ENCODE measurements at places on chromosomes 12 and 14. TPM values are rescaled to one million over a fixed set of nuclear protein-coding genes. Genes with fewer than 3 reads are reported as not detected.

DNA sequence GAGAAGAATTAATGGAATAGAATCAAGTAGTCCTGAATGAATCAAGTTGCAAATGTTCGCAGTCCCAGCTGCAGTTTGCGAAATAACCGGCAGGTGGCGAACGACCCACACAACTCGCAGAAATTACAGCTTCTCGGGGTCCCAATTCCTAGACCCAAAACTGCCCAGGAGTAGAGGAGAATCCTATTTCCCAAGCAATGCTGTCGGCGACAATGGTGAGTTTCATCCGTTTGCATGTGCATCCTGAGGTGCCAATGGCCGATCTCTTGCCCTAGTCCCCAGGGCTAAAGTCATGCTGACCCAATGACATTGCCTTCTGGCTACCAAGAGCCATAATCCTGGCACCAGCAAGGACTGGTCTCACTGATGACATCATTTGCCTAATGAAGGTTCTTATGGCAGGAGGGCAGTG, 8.5 kb upstream of the ASCL1 start:
- peak; percentile 46 for DNase-seq
- H3K36me3 ChIP-seq = no peaks in the 10 kb centered on the region
- peaks cover 82% of the 10 kb centered on the region for H3K27me3 ChIP-seq
- H3K4me1 ChIP-seq = peaks cover 33% of the 10 kb centered on the region
- no peak overlapping the region for H3K27ac ChIP-seq
- H3K4me3 ChIP-seq = no peak overlapping the region

DNA sequence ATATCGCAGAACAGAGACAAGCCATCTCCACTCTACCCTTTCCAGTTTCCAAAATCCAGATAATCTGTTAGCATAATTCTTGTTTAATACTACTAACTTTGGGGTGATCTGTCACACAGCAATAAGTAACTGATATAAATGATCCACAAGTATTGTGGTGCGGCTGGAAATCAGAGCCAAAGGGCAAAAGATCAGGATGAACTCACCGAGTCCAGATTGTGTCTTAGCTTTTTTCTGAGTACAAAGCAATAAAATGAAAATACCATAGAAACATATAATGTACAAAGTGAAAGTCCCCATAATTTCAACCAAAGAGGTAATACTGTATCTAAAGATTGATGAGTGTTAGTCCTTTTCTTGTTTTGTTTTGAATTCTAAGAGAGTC, 17.4 kb downstream of the HECTD1 start:
- peaks cover 5% of the 10 kb centered on the region for H3K36me3 ChIP-seq
- no peak overlapping the region for H3K4me3 ChIP-seq
- H3K27me3 ChIP-seq = no peaks in the 10 kb centered on the region
- DNase-seq = no peak
- no peak overlapping the region for H3K27ac ChIP-seq

- H3K4me1 ChIP-seq = no peaks in the 10 kb centered on the region
- no peak overlapping the region for H3K4me3 ChIP-seq
- peak; percentile 29 for DNase-seq
These were observed 50.9 kb upstream of the VASH1 start for GRCh38 chr14:76710056-76711010.

DNA sequence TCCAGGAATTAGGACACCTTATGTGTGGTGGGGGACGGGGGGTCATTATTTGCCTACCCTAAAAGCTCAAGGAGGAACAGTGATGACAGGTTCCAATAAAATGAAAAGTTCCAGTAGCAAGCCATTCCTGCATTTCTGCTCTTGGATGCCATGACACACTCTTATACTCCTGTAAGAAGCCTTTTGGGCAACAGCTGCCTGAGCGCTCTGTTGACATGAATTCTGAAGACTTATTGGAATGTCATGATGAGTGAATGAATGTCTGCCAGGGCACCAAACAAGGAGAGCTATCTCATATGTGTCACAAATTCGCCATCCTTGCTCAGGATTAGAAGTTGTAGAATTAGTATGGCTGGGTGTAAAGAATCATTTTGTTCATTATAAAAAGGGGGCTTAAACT, 36.3 kb downstream of the PTGER2 start:
- no peak overlapping the region for H3K4me3 ChIP-seq
- peaks cover 58% of the 10 kb centered on the region for H3K4me1 ChIP-seq
- peaks cover 5% of the 10 kb centered on the region for H3K27me3 ChIP-seq
- no peak for DNase-seq
- no peaks in the 10 kb centered on the region for H3K36me3 ChIP-seq

- H3K27ac ChIP-seq = peak overlapping the region; percentile 84
- peaks cover 24% of the 10 kb centered on the region for H3K4me1 ChIP-seq
- DNase-seq = no peak
- no peaks in the 10 kb centered on the region for H3K36me3 ChIP-seq
- peak overlapping the region; percentile 98 for H3K4me3 ChIP-seq
These were observed 245 bp upstream of the BRMS1L start for GRCh38 chr14:35825968-35826217.

GRCh38 chr12:108722992-108723766, 8.1 kb downstream of the CORO1C start:
- no peak for DNase-seq
- no peaks in the 10 kb centered on the region for H3K36me3 ChIP-seq
- H3K4me3 ChIP-seq = peak overlapping the region; percentile 79
- no peak overlapping the region for H3K27ac ChIP-seq

DNA sequence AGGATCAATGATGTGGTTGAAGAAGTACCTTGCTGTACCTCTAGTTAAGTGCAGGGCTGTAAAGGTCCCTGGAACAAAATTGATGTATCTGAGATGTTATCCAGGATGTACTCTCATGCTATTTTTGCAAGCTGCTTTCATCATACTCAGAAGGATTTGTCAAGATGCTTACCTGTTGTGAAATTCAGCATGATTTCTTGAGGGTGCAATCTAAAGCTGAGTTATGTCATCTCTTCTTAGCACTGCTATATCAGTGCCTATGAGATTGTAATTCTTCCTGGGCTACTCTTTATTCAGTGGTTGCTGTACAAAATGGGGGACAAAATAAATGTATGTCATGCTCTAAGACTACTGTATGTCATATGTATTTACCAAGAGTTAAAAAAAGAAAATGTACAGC, 340.7 kb upstream of the LMO3 start:
- H3K4me1 ChIP-seq = no peaks in the 10 kb centered on the region
- no peak overlapping the region for H3K27ac ChIP-seq
- no peaks in the 10 kb centered on the region for H3K27me3 ChIP-seq
- H3K4me3 ChIP-seq = no peak overlapping the region
- H3K36me3 ChIP-seq = peaks cover 2% of the 10 kb centered on the region

- no peaks in the 10 kb centered on the region for H3K27me3 ChIP-seq
- H3K36me3 ChIP-seq = no peaks in the 10 kb centered on the region
- H3K4me1 ChIP-seq = no peaks in the 10 kb centered on the region
- no peak for DNase-seq
- H3K4me3 ChIP-seq = no peak overlapping the region
These were observed 106.1 kb upstream of the ANO4 start for GRCh38 chr12:100688451-100688864.

- peaks cover 26% of the 10 kb centered on the region for H3K4me1 ChIP-seq
- H3K36me3 ChIP-seq = peaks cover 7% of the 10 kb centered on the region
- no peak overlapping the region for H3K27ac ChIP-seq
- DNase-seq = no peak
These were observed 441.7 kb downstream of the FUT8 start for GRCh38 chr14:65854215-65854614.

DNA sequence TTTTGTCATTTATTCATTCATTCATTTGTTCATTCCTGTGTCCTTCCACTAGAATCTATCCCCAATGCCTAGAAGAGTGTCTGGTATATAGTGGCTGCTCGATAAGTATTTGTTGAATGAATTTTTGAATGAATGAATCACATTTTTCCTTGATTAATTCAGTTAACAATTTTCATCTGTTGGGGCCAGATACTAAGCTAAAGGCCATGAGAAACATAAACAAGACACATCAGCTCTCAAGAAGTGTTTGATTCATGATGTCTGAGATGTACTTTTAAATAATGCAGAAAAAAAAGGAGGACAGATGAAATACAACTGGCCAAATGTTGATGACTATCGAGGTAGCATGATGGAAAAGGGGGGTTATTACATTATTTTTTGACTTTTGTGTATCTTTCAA, 48.1 kb upstream of the TMED10 start:
- H3K36me3 ChIP-seq = no peaks in the 10 kb centered on the region
- DNase-seq = no peak
- H3K4me3 ChIP-seq = no peak overlapping the region
- peaks cover 43% of the 10 kb centered on the region for H3K4me1 ChIP-seq
- no peak overlapping the region for H3K27ac ChIP-seq

DNA sequence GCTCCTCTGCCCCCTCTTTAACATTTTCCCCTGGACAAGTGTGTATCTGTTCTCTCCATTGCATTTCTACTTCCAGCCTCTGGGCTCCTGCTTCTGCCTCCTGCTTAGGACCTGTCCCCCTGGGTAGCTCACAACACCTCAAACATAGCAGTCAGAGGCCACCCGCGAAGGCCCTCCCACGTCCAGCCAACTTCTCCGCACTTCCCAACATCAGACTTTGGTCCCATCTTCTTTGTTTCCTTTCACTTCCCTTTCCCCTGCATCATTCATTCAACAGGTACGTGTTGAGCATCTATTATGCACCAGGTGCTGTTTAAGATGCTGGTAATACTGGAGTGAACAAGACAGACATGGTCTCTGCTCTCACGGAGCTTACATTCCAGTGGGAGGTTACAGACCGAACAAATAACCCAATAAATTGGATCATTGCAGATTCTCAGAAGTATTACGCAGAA, 3.1 kb downstream of the C12orf57 start:
- DNase-seq = no peak
- H3K27ac ChIP-seq = peak overlapping the region; percentile 80
- H3K4me1 ChIP-seq = peaks cover 79% of the 10 kb centered on the region
- no peaks in the 10 kb centered on the region for H3K27me3 ChIP-seq

DNA sequence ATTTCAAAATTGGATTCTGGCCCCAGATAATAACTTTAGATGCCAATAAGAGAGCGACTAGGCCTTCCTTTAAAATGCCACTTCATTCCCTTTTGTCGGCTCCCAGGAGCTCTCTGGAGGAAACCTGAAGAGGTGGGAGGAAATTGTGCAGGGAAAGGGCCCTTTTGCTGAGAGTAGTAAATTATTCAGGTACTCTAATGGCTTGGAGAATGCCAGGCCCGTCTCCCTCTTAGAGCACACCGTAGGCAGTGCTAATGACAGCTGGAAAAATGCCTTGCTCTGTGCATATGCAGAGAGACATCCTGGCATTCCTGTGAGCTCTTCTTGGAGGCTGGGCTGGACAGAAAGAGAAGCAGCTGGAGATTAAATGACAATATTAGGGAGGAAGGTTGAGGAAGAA, 115.0 kb upstream of the RPH3A start:
- no peaks in the 10 kb centered on the region for H3K36me3 ChIP-seq
- H3K4me3 ChIP-seq = no peak overlapping the region
- no peak overlapping the region for H3K27ac ChIP-seq
- peaks cover 16% of the 10 kb centered on the region for H3K27me3 ChIP-seq
- DNase-seq = no peak

DNA sequence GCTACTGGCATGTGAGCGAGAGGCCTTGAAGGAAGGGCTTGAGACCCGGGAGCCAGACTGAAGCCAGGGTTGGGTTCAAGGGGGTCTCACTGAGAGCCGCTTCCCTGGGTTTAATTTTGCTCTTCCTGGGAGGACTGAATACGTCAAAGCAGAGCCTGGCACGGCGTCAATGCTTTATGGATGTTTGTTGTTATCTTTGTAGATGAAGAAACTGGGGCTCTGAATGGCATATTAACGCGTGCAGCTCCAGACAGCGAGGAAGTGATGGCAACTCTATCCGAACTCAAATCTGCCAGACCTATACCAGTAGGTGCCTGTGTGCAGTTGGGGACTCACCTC, 152.8 kb upstream of the PARP11 start:
- no peaks in the 10 kb centered on the region for H3K27me3 ChIP-seq
- no peaks in the 10 kb centered on the region for H3K36me3 ChIP-seq
- no peak for DNase-seq
- H3K4me1 ChIP-seq = peaks cover 47% of the 10 kb centered on the region
- no peak overlapping the region for H3K27ac ChIP-seq
- no peak overlapping the region for H3K4me3 ChIP-seq

DNA sequence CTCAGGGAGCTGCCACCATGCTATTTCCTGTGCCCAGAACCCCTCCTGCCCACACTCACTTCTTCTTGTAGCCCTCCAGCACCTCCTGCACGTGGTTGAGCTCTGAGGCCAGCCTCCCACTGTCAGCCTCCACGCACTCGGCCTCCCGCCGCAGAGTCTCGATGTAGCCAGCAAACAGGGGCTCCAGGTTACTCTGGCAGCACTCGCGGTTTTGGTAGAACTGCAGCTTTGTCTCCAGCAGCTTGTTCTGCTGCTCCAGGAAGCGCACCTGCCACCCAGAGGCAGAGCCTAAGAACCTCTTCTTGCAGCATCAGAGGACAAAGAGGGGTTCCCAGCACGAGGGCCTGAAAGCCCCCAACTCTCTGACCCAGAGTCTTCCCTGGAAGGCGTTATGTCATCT, 2.1 kb downstream of the KRT83 start:
- peaks cover 47% of the 10 kb centered on the region for H3K27me3 ChIP-seq
- H3K4me3 ChIP-seq = no peak overlapping the region
- no peak for DNase-seq
- H3K27ac ChIP-seq = no peak overlapping the region
- no peaks in the 10 kb centered on the region for H3K4me1 ChIP-seq

DNA sequence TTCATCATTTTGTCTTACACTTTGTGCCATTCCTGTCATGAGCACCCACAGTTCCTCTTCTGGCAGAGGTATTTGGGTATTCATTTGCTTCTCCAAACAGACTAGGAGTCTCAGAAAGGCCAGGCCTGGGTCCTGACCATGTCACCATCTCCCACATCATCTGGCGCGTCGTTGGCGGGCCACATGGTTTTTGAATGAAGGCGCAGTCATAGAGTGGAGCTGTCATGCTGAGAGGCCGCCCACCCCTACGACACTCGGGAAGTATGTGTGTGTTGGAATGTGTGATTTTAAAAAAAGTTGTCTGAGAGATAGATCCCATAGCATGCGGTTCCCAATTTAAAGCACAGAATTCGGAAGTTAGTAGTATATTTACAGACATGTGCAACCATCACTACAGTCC, 15.6 kb upstream of the TTC7B start:
- H3K4me1 ChIP-seq = peaks cover 43% of the 10 kb centered on the region
- no peak overlapping the region for H3K27ac ChIP-seq
- DNase-seq = no peak
- no peak overlapping the region for H3K4me3 ChIP-seq
- H3K36me3 ChIP-seq = no peaks in the 10 kb centered on the region

The RARG gene
- total RNA-seq = 36.7 TPM

The BLTP3B gene
- 44.7 TPM for total RNA-seq

The RPS6KA5 gene
- 30.3 TPM for total RNA-seq

The NPAS3 gene
- total RNA-seq = not detected

The DPY19L2 gene
- total RNA-seq = 4.7 TPM

The RFLNA gene
- not detected for total RNA-seq

The KCNC2 gene
- total RNA-seq = not detected

The GZMB gene
- total RNA-seq = 2,852 TPM

The INSM2 gene
- 0.16 TPM for total RNA-seq

The RPL10L gene
- total RNA-seq = not detected
